ENCODE measurements at places on chromosomes 11 and 22. TPM values are rescaled to one million over a fixed set of nuclear protein-coding genes. Genes with fewer than 3 reads are reported as not detected.

DNA sequence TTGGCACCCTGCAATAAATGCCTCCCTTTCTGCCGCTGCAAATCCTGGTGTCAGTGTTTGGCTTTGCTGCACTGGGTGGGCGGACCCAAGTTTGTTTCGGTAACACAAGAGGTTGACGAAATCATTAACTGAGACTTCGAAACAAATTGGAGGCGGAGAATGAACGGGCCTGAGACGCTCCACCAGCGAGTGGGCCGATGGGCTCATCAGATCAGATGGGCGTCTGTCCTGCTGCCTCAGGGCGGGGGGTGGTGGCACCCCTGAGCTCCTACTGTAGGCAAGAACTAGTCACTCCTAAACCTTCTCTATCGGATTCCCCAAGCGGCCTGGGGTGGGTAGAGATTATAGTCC lies 918 bp upstream of the CAPN5 start:
- no peaks in the 10 kb centered on the region for H3K27me3 ChIP-seq
- DNase-seq, result no peak
- H3K36me3 ChIP-seq, result peaks cover 5% of the 10 kb centered on the region
- H3K4me1 ChIP-seq, result peaks cover 18% of the 10 kb centered on the region
- H3K4me3 ChIP-seq, result peak overlapping the region; percentile 92

DNA sequence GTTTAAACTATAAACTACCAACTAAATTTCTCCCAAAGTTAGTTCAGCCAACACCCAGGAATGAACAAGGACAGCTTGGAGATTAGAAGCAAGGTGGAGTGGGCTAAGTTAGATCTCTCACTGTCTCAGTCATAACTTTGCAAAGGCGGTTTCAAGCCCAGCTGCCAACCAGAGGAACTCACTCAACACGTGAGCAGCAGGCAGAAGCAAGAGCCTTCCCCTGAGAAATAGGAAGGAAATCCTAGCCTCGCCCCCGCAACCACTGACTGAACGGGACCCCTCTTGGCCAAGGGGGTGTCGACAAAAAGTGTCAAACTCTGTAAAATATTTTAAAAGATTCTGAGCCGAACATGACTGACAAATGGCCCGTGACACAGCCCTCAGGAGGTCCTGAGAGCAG lies 4.4 kb upstream of the KRTAP5-9 start:
- no peak overlapping the region for H3K4me3 ChIP-seq
- no peak for DNase-seq
- H3K27me3 ChIP-seq, result peaks cover 22% of the 10 kb centered on the region
- no peak overlapping the region for H3K27ac ChIP-seq

The OR8D4 gene
- total RNA-seq, result not detected

DNA sequence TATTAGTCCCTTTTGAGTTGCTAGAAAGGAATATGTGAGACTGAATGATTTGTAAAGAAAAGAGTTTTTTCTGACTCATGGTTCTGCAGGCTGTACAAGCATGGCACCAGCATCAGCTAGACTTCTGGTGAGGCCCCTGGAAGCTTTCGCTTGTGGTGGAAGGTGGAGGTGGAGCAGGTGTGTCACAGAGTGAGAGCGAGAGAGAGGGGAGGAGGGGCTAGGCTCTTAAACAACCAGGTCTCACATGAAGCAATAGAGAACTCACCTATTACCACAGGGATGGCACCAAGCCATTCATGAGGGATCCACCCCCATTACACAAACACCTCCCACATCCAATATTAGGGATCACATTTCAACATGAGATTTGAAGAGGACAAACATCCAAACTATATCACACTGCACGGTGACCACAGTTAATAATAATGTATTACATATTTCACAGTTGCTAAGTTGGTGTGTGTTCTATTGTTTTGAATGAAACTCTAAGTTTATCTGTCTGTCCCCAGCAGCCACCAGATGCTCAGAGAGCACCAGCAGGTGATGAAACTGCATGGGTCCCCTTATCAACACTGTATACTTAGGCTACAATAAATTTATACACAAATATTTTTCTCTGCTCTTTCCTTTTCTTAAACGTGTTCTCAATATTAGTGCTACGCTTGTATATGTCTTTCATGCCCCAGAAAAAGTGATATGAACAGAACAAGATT lies 14.1 kb downstream of the ZFP91 start:
- no peak overlapping the region for H3K27ac ChIP-seq
- peaks cover 25% of the 10 kb centered on the region for H3K36me3 ChIP-seq
- no peaks in the 10 kb centered on the region for H3K27me3 ChIP-seq
- no peak overlapping the region for H3K4me3 ChIP-seq
- peaks cover 48% of the 10 kb centered on the region for H3K4me1 ChIP-seq

The PRR33 gene
- total RNA-seq, result not detected

The DNAJB13 gene
- not detected for total RNA-seq

The GLB1L2 gene
- total RNA-seq, result 1.7 TPM

The HPX gene
- total RNA-seq, result 0.76 TPM

DNA sequence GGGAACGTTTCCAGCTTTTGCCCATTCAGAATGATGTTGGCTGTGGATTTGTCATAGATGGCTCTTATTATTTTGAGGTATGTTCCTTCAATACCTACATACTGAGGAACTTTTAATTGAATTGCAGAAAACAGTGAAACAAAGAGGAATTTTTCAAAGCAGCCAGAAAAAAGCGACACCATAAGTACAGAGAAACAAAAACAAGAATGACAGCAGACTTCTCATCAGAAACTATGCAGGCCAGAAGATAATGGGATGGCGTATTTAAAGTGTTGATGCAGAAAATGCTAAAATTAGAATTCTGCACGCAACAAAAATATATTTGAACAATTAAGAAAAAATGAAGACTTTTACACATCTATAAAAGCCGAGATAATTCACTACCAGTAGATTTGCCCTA lies 95.4 kb upstream of the TIMP3 start:
- peaks cover 26% of the 10 kb centered on the region for H3K36me3 ChIP-seq
- H3K4me1 ChIP-seq, result no peaks in the 10 kb centered on the region
- H3K27ac ChIP-seq, result no peak overlapping the region
- no peak overlapping the region for H3K4me3 ChIP-seq
- H3K27me3 ChIP-seq, result peaks cover 19% of the 10 kb centered on the region

The TEX12 gene
- total RNA-seq, result not detected

The KCNJ1 gene
- not detected for total RNA-seq

The KIF18A gene
- total RNA-seq, result 25.9 TPM

The FREY1 gene
- 4.2 TPM for total RNA-seq

Data from natural killer cell treated with Interleukin-12 subunit alpha and Interleukin-12 subunit beta and Interleukin-15 and Interleukin-18, amount 100 ng/mL, for 72 hours (primary cell).